ENCODE measurements at places on chromosomes 6 and 20.
A peak's percentile ranks its signal among the peaks of the same experiment; 100 is the strongest.

DNA sequence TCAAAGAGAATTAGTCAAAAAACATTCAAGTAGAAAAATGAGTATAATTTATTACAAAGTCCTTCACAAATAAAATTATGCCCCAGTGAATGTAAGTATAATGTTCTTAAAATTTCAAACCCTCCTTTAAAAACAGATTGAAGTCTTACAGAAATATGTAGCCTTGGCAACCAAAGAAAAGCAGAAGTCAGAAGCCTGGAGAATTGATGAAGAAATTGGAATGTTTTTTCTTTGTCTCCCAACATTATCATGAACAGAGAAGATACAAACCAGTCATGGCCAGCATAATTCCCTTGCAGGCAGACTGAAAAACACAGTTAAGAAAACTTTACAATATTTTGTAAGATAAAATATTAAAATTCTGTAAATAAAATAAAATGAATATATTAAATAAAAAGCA is 221.9 kb downstream of the TBC1D32 start:
- no peak for DNase-seq

DNA sequence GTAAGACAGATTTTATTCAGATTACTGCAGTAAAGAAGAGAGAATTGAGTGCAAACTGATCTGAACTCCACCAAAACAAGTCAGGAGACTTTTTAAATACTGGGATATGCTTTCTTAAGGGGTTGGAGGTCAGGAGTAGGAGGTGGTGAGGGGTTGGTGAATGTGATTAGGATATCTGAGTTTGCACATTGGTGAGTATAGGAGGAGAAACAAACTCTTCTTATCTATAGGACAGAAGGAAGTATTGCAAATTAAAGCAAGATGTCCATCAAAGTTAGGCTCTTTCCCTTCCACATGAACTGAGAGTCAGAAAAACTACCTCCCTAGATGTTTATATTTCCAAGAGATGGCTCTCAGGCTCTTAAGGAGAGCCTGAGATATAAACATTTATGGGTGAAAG is 114.6 kb upstream of the HTR1E start:
- DNase-seq, result no peak

DNA sequence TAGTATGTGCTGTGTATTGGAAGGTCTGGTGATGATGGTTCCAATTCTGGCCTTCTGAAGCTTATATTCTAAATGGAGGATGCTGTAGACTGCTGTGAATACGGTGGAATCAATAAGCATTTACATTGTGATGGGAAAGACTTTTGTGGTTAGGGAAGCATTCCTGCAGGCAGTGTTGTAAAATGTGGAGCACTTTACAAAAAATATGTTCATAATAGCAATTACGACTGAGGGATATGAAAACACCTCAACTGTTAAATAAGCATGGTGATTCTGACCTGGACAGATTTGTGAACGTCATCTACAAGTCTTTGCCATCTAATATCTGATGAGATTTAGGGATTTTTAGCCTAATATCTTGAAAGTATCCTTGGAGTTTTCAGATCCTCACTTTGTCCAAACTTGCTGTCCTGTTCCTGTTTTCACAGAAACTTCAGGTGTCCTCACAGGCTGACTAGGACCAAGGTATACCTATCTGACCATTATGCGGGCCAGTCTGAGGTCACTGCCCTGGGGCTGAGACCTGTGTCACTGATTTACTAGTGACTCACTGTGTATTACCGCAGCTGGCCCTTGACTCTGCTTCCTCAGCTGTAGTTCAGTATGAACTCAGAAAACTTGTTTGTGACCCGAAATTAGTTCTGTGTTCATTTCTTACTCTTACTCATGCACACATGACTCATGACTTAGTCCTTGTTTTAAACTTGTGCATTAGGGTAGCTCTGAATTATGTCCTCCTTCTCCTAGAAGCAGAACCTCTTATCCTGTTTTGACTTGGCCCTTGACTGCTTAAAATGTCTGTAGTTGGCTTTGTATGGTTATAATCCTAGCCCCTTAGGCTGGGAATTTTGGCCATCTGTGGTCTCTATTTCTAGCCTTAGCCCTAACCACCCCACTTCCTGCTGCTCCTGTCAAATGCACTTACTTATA is 343.0 kb downstream of the CDKAL1 start:
- no peak for DNase-seq

DNA sequence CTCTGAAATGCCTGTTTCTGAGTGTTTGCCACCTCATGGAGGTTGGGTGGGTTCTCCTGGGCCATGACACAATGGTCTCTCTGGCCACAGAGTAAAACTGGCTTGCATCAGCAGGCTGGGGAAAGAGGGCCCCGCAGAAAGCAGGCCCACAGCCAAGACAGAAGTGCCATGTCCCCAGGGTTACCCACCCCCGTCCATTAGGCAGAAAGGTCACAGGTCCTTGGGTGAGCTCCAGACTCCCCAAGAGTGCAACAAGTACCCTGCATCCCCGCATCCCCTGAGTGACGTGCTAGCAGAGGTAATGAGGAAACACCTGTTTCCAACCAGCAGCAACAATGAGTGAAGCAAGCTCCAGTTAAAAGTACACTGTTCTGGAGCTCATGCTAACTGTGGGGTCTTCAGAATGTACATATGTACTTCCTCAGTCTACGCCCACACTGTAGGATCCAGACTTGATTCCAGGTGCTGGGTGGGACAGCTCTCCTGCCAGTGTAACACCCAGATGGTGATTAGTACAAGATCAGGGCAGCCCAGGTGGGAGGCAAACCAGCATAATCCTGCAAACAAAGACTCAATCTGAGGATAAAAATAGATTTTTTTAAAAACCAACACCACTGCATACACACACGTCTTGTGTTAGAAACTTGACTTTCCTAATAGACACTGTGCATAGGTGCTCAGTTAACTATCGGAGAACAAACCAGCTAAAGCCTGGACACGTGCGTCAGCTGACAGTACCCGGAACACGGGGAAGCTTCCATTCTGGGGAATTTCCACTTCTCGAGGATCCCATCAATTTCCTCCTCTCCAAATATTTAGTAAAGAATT is 31.5 kb downstream of the RRBP1 start:
- DNase-seq, result no peak

DNA sequence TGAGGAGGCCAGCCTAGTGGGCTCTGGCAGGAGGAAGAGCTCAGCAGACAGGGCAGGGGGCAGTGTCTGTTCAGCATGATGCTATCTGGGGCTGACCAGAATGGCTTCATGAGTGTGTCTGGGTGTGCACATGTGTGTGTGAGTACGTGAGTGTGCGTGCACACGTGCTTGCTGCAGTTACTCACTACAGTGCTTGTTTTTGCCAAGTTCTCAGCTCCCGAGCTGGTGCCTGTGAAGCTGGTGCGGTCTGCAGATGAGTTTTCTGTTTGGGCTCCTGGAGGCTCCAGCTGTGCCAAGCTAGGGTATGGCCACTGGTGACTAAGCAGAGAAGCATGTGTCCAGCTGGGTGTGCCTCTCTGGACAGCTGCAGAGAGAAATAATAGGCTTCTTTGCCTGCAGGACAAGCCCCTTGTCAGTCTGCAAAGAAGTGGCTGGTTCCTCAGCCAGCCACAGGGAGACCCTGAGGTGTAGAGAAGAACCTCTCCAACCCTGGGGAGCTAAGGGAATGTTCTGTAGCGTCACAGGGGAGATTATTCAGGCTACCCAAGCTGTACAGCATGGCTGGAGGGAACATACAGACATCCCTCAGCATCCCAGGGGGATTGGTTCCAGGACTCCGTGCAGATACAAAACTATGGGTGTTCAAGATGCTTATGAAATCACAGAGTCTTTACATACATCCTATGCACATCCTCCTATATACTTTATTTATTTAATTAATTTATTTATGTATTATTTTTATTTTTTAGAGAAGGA is 40.2 kb upstream of the FAM50B start:
- no peak for DNase-seq

DNA sequence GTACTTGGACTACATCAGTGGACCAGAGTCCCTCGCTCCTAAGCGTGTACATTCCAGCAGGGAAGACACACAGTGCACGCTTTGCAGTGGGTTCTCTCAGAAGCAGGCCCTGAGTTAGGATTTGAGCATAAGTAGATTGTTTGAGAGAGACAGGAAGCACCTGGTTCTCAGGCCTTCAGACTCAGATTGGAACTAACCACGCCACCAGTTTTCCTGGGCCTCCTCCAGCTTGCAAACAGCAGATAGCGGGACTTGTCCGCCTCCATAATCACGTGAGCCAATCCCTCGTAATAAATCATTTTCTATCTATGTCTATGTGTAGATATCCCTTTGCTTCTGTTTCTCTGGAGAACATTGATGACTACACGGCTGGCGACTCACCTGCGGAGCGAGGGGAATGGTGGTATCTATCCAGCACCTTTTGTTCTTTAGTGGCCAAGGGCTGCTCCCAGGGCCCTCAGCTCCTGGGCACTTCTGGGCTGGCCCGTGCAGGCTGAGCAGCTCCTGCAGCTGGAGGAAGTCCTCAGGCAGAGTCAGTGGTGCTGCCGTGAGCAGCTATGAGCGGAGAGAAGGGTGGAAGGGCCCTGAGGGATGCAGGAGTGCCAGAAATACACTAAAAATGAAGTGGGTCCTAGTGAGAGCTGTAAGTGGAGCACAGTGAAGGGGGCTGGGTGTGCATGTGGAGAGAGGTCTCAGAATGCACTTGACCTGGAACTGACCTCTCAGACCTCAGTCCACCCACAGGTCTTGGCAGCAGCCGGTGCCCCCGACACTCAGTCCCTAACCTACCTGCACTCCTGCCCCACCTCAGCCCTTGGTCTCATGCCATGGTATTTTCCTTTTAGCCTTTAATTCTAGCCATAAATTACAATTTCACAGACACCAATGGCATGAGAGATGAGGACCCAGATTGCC is 76.9 kb downstream of the STK35 start:
- DNase-seq, result no peak

DNA sequence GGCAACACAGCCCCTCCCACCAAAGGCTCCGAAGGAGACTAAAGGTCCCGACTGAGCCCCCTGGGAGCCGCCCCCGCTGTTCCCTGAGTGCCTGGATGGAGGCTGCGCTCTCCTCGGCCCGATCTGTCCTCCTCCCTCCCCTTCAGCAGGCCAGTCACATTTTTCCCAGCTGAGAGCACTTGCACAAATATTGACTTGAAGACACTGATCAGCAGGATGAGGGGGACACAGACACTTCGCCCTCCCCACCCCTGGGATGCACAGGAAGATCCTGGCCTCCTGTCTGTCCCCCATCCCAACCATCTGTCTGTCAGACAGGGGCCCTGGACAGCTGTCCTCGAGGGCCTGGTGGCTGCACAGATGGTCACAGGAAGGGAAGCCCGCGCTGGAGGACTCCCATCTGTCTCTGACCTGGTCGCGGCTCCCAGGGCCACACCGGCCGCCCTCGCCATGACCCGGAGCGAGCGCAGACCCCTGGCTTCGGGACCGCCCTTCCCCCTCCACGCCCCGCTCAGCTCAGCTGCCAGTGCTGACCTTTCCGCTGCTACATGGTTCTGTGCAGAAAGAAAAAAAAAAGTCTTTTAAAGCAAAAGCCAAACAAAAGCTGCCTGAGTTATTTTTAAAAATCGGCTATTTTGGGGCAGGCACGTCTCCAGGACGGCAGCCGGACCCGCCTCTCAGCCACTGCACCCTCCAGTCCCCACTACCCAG is 11.1 kb downstream of the LAMA5 start:
- DNase-seq, result no peak

DNA sequence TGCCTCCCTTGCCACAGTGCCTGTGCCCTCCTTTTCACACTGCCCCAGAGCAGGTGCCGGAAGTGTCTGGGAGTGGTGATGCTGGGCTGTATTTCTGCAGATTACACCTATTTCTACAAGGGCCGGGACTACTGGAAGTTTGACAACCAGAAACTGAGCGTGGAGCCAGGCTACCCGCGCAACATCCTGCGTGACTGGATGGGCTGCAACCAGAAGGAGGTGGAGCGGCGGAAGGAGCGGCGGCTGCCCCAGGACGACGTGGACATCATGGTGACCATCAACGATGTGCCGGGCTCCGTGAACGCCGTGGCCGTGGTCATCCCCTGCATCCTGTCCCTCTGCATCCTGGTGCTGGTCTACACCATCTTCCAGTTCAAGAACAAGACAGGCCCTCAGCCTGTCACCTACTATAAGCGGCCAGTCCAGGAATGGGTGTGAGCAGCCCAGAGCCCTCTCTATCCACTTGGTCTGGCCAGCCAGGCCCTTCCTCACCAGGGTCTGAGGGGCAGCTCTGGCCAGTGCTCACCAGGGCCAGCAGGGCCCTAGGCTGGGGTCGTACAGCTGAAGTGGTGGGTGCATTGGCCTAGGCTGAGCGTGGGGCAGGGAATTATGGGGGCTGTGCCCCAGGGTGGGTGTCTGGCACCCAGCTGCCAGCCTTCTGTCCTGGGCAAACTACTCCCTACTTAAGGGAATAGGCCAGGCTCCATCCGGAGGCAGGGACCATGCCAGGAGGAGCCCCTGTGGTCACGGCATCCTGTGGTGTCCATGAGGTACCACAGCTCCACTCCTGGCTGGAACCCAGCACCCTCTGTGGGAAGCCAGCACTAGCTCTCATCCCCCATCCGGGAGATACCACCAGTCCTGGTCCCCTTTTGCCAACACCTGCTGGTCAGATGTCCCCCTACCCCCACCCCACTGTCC is 3.5 kb downstream of the MMP24OS start:
- no peak for DNase-seq

DNA sequence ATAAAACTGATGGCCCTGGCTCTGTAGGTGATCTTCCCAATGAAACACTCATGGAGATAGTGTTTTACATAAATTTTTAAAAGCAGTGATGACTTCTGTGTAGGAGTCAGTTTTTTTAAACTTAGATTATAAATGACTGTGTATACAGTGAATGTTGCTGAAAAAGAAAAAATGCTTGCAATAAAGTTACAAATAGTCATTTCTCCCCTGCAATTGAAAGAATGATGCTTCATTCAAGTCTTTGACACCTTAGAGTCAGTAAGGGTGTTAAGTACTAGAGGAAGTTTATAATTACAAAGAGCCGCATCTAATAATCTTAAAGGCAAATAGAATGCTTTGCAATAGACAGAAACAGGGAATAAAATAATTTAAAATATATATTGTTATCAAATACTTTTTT is 27.6 kb downstream of the ZNF292 start:
- no peak for DNase-seq

DNA sequence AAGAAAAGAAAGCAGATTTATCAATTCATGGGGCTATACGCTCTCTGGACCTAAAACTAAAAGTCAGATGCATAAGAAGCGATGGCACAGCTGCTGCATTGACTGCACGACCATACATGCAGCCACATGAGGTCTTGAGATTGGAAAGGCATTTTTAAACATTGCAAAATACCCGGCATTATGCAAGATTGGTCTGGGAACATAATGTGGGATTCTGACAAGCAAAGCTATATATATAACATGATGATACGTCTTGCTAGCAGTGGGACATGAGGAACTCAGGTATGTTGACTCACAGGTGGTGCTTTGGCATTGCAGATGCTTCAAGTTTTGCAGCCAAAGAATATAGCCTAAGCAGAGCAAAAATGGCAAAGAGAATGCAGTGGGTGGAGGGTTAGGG is 55.1 kb downstream of the SAMD3 start:
- DNase-seq, result no peak

GRCh38 chr20:5000263-5001173 is 792 bp downstream of the SLC23A2 start:
- peak; percentile 55 for DNase-seq

DNA sequence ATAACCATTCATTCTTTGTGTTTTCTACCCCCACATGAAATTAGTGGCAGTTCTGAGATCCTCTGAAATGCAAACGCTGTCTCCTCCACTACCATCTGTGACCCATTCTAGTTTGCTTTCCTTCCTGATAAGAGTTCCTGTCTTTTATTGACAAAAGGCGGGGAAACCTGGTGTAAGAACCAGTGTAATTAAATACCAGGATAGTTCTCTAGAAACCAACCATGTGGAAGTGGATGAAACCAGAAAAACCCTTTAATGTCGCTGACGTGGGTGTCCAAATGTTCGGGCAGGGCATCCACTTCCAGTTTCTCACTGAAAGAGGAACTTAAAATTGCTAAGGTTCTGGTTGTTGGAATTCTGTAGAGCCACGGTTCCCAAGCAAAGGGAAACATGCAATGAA is 79.1 kb downstream of the TNFRSF21 start:
- no peak for DNase-seq

Measured in activated naive CD4-positive, alpha-beta T cell treated with anti-CD3 and anti-CD28 coated beads, Interleukin-2, amount 10 ng/mL, durations not matched to agents 7 days and 5 days (primary cell).